ENCODE measurements at places on chromosomes 3 and 15.

- DNase-seq: no peak
Measured at GRCh38 chr3:112496366-112497067, 2.8 kb downstream of the BTLA start.

DNA sequence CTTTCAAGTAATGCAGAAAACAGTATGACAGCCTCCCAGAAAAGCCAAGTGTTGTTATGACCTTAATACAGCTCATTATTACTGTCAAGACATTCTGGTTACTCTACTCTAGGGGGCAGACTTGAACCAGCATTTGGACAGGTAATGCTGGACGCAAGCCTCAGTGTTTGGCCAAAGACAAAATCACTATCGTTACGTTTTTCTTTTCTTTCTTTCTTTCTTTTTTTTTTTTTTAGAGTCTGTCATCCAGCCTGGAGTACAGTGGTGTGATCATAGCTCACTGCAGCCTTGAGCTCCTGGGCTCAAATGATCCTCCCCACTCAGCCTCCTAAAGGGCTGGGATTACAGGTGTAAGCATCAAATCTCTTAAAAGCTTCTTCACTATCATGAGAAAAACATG lies 29.4 kb upstream of the TMEM45A start:
- no peak for DNase-seq

DNA sequence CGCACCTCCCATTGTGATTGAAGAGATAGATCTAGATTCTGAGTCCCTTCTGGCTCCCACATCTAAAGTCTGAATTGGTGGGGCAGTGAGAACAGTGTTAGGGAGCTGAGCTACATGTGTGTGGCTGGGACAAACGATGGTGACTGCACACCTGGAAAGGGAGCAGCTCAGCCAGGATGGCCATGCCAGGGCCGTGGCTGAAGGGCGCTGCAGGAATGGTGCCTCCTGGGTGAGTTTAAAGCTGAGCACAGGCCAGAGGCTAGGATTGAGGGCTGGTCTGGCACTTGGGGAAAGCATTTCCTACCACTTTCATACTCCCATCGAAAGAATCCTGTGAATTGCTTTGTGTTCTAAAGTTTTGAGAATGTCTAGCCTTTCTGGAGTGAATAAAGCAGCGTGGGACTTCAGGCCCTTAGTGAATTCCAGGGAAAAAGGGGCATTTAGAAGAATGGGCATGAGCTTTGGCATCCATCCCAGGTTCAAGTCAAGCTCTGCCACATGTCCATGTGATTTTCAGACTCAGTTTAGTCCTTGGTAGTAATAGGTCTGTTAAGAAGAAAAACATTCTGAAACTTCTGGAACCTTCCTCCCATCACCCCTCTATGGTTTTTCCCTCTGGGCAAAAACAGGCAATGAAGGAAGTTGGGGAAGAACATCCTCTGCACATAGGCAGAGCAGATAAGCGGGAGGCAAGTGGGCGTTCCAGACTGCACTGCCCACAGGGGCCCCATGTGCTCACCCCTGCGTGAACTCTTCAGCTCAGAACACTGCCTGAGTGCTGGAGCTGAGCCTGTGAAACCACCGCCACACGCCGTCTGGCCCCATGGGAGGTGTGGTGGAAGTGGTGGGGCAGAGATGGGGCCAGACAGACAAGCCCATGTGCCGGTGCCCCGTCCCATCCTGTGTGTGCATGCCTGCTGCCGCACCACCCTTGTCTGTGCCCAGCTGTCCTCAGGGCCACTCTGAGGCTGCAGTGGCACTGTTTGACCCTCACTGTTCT lies 12.9 kb upstream of the CPNE9 start:
- no peak for DNase-seq

GRCh38 chr3:57658536-57658935 lies 34.3 kb downstream of the DENND6A start:
- no peak for DNase-seq

GRCh38 chr3:86228101-86228500 lies 762.8 kb downstream of the VGLL3 start:
- no peak for DNase-seq

DNA sequence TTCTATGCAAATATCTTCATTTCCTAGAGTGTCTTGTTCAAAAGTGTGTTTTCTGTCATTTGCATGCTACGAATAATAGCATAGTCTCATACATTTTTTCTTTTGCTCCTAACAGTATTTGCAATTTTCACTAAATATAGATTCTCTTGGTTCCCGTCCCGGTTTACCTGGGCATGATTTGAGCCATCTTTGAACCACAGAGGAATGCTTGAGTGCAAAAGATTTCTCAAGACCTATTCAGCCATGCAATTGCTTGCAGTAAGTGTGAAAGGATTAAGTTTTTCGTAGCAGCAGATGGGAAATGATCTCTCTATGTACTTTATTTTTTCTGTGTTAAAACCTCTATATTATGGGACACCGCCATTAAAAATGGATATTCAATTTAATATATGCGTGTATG lies 733.0 kb downstream of the ZPLD1 start:
- DNase-seq: no peak

GRCh38 chr3:87182023-87182422 lies 45.1 kb upstream of the CHMP2B start:
- DNase-seq: no peak

DNA sequence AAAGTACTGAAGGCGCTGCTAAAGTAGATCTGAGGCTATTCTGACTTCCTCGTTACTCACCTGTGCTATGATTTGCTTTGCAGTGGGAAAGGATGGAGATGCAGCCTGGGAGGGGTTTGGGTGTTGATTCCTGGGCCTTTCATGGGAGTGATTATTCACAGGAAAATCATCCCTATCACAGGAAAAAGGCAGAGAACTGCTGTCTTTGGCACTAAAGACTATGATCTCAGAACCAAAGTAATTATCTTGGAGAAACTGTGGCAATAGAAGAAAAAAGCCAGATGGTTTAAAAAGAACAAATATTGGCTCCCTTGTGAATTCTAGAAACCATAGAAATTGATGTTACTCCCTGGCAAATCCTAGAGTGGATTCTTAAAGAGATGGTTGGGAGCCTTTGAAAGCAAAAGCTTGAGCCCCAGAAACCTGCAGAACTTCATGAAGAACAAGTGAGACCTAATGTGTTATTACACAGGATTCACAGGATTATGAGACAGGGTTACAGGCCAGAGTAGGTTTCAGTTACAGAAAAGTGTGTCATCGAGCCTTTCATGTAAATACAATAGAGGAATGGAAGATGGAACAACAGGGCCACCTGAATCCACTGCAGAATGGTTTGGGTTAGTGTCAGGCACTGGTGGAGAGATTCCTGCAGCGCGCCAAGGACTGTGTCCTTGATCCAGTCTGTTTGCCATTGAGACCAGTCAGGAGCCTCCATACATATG lies 85.7 kb downstream of the OXNAD1 start:
- DNase-seq: no peak

GRCh38 chr3:186170516-186170915 lies 61.6 kb upstream of the ETV5 start:
- no peak for DNase-seq

- no peak for DNase-seq
Measured at GRCh38 chr3:175356899-175357324, 497.8 kb downstream of the NAALADL2 start.

DNA sequence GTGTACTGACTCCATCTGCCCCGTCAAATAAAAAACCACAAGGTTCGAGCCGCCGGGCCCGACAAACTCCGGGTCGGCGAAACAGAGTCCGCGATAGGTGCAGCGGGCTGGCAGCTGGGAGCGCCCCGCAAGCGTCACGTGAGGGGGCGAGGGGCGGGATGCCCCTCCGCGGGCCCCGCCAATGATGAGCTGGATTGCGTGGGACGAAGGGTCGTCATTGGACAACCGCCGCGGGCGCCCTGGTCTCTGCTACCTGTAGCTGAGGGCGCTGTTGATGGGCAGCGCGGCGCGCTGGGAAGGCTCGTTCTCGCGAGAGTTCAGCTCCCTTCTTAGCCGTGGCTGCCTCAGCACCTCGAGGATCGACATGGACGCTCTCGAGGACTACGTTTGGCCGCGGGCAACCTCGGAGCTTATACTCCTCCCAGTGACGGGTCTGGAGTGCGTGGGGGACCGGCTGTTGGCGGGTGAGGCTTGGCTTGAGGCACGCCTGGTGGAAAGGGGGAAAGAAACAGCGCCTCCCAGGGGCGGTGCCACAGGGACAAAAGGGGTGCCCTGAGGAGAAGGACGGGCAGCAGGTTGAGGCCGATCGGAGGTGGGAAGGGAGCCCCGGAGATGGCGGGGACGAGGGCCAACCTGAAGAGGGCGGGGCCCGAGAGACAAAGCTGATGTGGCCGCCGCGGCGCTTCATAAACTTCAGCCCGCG lies at the start of gene WDR6:
Gene WDR6, plus strand, starts transcription at position 324 of the 703 bp plus-strand sequence. Its CDS starts 41 bp downstream, at position 365.
- DNase-seq: peak; percentile 97

GRCh38 chr3:189702066-189702646 lies 71.0 kb downstream of the TP63 start:
- DNase-seq: no peak

DNA sequence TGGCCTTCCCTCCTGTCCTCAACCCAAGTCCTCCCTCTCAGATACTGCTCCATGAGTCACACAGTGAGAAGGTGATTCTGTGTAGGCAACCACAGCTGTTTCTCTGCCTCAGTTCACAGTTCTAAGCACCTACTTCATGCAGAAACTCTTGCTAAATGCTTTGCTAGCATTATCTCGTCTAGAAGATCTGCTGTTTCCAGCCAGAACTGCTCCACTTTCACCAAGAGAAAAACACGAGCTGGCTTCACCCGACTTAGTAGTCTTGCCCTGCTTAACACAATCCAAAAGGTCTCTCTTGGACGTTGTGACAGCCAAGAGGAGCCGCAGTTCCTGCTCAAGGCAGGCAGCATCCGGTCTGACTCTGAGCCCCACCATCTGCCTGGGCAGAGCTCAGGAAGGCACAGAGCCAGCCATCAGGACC lies 272.1 kb downstream of the UACA start:
- no peak for DNase-seq

- DNase-seq: no peak
Measured at GRCh38 chr3:134106580-134106979, 76.9 kb upstream of the SLCO2A1 start.

- no peak for DNase-seq
Measured at GRCh38 chr15:94234300-94234699, 2.9 kb downstream of the MCTP2 start.

- peak; percentile 26 for DNase-seq
Measured at GRCh38 chr3:106345353-106346027, 476.7 kb upstream of the CBLB start.

- peak; percentile 69 for DNase-seq
Measured at GRCh38 chr3:34793057-34793456, 846.3 kb upstream of the ARPP21 start.

GRCh38 chr15:68429691-68430470 lies 2.1 kb downstream of the ITGA11 start:
- no peak for DNase-seq

- peak; percentile 16 for DNase-seq
Measured at GRCh38 chr3:16146015-16146730, 28.3 kb upstream of the GALNT15 start.

DNA sequence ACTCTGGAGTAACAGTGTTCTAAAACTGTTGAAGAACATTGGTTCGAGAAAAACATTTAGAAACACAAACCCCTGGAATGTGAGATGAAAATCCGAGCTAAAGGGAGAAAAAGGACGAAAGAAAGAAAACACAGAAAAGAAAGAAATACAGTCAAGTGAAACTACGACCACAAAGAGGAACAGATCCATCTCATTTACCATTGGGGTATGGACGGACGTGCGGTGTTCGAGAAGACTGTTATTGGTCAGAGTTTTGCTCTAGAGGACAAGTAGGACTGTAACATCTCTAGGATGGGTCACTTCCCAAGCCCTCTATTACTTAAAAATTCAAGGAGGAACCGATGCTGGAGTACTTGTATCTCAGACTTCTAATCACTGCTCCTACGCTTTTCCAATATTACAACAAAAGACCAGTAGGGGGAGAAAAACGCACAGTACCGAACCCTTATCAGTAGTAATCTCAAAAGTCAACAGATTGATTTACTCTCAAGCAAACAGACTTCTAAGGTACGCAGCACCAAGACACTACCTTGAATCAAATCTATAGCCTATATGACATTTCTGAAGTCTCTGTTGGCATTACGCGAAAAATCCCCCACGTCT lies 1.1 kb upstream of the PIK3CA start:
- DNase-seq: peak; percentile 44

GRCh38 chr3:191380001-191380400 lies 49.7 kb upstream of the UTS2B start:
- DNase-seq: no peak

DNA sequence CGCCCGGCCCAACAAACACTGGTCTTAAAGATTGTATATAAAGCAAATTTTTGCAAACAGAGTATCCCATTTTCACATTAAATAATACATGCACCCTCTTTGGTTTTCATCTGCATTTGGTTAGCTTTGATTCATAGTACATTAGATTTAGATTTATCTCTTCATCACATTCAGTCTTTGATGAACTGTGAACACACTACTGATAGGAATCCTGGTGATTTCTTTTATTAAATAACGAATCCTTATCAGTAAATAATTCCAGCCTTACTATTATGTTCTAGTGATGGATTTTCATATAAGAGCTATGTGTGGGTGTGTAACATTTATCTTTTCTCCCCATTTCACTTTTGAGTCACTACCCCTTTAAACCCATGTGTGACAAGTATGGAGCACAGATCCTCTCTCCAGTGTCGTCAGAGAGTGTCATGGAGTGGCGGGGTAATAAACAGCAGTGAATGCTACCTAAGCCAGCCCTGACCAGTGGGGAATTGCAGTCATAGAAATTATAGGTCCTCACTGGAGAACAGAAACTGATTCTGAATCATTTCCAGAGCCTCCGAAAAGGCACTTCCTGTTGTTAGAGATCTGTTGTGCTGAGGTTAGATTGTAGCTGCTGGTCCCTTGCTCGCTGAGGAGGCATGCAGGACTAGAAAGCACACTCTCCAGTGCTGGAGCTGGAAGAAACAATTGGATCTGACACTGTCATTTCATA lies 22.0 kb downstream of the SLC7A14 start:
- no peak for DNase-seq

DNA sequence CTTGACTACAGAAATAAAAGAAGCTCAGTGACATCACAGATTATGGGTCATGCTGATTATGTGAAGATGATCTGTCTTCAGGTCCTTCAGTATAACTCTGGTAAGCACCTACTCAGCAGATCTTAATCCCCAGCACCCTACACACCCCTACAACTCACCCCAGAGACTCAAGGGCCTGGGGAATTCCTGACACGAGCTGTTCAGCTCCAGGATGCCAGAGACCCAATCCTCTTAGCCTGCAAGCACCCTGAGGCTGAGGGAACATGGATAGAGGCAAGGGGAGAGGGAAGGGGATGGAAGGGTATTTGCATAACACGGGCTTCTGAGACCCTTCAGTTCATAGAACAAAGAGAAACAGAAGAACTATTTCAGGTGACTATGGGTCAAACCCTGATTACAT lies 13.0 kb downstream of the GLB1 start:
- DNase-seq: no peak

- no peak for DNase-seq
Measured at GRCh38 chr3:52498137-52499054, 3.3 kb downstream of the STAB1 start.

All from T1000 (cell line).